M059J (cell line): ENCODE measurements at places on chromosomes 3 and 15. TPM values are rescaled to one million over a fixed set of nuclear protein-coding genes. Genes with fewer than 3 reads are reported as not detected.
A peak's percentile ranks its signal among the peaks of the same experiment; 100 is the strongest.

Gene BCL2A1
- 0.10 and 0.69 TPM in 2 replicates for total RNA-seq

Gene CYP8B1
- not detected in 2 replicates for total RNA-seq

Gene MITF
- total RNA-seq = 6.3 and 11.7 TPM in 2 replicates

Gene GPR27
- not detected in 2 replicates for total RNA-seq

Gene TOPAZ1
- not detected in 2 replicates for total RNA-seq

Gene KAT2B
- 7.3 and 14.7 TPM in 2 replicates for total RNA-seq

Gene KIF15
- 10.3 and 13.7 TPM in 2 replicates for total RNA-seq

Gene SYNM
- total RNA-seq = 1.9 and 4.1 TPM in 2 replicates

Gene CHRM5
- total RNA-seq = not detected in 2 replicates

GRCh38 chr3:192365571-192365970 is 361.8 kb downstream of the FGF12 start:
- peak; percentile 7 for DNase-seq

DNA sequence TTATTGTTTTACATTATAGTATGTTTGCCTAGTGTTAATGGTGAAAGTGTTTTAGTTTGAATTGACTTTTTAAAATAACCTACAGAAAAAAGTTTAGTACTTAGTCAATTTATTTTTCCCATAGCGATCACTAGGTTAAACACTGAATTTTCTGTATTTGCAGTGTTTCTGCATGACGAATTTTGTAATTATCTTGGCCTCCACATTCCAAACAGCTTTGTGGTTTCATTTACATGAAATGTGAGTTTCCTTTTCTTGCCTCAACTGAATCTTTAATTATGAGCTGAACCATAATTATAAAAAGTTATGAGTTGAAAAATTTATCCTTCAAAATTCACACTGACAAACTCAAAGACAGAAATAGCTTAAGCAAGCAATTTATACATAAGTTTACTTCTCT is 235.5 kb downstream of the CTNNB1 start:
- peak; percentile 33 for DNase-seq

DNA sequence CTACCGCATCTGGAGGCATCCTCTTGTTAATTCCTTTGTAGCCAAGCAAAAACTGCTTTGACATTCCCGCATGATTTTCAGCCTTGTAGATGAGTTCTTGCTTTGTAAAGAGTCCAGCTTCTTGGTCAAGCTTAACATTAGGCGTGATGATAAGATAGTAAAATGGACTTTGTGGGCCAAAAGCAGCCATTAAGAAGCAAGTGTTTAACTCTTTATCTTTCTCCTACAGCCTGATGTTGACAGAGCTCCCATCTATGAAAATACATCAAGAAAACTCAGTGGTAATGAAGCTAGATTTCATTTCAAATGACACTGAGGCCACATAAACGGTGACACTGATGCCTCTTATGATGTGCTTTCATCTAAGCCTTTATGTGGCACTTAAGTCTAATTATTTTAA is 33.2 kb downstream of the FNDC3B start:
- DNase-seq = no peak

- DNase-seq = no peak
Measured at GRCh38 chr15:53962646-53963561, 15.3 kb upstream of the UNC13C start.

DNA sequence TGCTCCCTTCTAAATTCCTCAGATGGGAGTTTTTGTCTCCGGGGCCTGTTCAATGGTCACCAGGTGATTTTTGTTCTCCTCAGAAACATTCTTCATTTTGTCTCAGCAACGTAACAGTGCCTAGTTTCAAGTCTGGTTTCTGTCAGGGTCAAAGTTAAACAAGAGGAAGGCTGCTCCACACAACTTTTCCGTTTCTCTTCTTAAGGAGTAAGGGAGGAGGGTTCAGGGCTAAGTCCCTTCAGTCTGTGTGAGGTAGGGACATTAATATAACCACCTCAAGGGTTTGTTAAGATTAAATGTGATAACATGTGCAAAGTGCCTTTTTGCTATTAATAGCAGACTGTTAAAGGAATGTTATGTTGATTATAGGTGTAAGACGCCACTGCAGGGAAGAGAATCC is 41.8 kb downstream of the HOMER2 start:
- DNase-seq = no peak

GRCh38 chr3:101096444-101096843 is 103.2 kb upstream of the ABI3BP start:
- DNase-seq = no peak

DNA sequence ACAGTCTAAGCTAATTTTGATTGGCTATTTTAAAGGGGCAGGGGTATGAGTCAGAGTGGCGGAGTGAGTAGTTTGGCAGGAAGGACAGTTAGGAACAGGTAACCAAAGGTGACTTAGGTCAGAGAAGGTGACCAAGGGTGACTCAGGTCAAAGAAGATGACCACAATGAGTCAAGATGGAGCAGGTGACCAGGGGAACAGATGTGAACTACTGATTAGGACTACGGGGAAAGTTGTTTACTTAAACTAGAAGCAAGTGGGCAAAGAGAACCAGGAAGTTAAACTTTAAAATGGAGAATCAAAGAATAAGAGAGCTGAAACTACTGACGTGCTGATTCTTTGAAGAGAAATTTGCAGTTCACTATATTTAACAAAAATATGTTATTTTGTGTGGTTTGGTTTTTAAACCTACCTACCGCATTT is 14.1 kb upstream of the CA12 start:
- no peak for DNase-seq

- DNase-seq = no peak
Measured at GRCh38 chr15:70513819-70514218, 249.5 kb downstream of the UACA start.

DNA sequence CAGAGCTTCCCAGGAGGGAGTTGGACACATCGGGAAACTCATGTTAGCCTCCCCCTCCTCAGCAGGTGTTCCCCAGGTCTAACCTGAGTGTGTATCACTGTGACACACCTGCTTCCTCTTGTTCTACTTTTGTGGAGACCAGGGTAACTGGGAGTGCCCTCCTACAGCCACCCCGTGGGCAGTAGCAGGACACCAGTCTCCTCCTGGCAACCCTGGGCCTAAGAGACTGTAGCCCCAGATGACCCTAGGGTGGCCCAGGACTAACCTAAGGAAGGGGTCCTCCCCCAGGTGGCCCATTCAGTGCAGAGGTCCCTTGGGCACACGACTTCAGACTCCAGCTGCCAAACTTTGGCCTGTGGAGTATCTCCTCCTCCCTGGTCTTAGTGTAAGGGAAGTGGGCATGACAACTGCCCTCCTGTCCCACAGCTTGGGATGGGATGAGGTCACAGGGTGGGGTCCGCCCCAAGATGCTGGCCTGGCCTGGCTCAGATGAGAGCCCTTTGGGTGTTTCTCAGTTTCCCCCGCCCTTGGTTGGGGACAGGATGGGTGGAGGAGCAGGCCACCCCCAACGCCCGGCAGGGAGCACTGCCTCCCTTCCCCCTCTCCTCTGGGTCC is 4.8 kb downstream of the CSK start:
- DNase-seq = no peak

GRCh38 chr3:10319251-10319650 is 1.7 kb downstream of the SEC13 start:
- no peak for DNase-seq

DNA sequence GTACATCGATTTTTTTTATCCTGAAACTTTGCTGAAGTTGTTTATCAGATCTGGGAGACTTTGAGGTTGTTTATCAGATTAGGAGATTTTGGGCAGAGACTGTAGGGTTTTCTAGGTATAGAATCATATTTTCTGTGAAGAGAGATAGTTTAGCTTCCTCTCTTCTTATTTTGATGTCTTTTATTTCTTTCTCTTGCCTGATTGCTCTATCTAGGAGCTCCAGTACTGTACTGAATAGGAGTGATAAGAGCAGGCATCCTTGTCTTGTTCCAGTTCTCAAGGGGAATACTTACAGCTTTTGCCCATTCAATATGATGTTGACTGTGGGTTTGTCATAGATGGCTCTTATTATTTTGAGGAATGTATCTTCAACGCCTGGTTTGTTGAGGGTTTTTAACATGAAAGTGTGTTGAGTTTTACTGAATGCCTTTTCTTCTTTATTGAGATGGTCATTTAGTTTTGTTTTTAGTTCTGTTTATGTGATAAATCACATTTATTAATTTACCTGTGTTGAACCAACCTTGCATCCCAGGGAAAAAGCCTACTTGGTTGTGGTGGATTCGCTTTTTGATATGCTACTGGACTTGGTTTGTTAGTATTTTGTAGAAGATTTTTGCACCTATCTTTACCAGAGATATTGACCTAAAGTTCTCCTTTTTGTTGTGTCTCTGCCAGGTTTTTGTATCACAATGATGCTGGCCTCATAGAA is 14.9 kb upstream of the DNAAF4 start:
- no peak for DNase-seq

- no peak for DNase-seq
Measured at GRCh38 chr3:183553334-183554026, 2.0 kb downstream of the KLHL6 start.
